Mesothelial cell of epicardium (in vitro differentiated cells): ENCODE measurements at places on chromosomes 6 and 20.

DNA sequence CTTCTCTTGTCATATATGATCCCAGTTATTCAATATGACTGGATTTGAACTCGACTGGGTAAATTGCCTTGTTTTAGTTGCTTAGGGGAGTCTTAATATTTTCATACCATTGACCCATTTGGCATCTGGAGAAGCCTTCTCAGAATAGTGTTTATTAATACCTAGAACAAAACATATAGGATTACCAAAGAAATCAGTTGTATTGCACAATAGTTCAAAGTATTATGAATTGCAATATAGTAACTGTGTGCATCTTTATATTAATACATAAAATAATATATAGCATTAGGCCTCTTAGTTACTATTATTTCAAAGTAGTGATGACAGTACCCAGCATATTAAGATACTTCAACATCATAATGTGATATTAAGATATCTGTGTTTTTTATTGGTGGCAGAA lies 177.8 kb downstream of the PLCB4 start:
- DNase-seq, result no peak

GRCh38 chr20:48995589-48995988 lies 50.5 kb upstream of the CSE1L start:
- DNase-seq, result no peak

DNA sequence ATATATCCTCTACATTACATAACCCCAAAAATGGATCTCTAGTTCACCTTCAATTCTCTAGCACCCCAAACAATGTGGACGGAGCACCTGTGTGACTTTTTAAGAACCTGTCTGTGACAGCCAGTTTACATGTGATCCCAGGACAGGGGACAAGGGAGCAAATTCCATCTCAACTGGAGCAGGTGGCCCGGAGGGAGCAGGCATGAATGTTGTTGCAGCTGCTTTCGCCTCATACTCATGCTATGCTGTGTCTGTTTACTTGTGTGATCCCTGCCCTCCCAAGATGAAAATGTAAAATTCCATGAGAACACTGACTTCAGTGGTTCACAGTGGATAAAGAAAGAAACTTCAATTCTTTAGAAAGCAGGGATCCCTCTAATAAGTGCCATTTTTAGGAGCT lies 600.3 kb downstream of the CDH26 start:
- no peak for DNase-seq

DNA sequence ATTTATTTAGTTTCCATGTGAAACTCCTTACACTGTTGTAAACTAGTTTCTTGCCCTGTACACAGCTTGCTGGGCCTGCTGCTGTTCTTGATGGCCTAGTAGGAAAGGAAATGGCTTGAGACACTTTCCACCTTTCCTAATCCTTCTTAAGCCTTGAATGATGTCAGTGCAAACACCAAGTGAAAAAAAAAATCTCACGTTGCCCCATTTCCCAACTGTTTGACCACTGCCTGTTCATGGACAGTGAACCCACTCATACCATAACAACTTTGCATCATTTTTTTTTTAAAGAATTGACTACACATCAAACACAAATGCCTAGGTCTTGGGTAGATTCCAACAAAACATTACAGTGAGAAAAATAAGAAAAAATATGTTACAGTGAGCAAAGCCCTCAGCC lies 653.6 kb upstream of the FLRT3 start:
- no peak for DNase-seq

DNA sequence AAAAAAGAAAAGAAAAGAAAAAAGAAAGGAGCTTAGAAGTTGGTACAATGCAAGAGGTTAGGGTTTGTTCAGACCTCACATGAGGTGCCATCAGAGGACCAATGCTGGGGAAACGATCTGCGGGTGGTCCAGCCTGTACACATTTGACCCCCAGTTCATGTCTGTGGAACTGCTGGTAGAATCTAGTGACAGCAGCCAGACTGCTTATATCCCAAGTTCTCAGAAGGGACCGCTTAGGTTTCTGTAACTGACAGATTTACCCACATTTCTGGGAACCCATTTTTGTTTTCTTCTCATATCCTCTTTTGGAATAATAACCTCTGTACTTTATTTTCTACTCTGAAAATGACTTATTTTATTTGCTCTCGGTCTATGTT lies 4.7 kb downstream of the PPP1R18 start:
- DNase-seq, result no peak

GRCh38 chr6:25132934-25133333 lies 146.2 kb upstream of the CARMIL1 start:
- DNase-seq, result no peak

- DNase-seq, result no peak
Observed at GRCh38 chr20:25340380-25340779, 50.3 kb downstream of the ABHD12 start.

DNA sequence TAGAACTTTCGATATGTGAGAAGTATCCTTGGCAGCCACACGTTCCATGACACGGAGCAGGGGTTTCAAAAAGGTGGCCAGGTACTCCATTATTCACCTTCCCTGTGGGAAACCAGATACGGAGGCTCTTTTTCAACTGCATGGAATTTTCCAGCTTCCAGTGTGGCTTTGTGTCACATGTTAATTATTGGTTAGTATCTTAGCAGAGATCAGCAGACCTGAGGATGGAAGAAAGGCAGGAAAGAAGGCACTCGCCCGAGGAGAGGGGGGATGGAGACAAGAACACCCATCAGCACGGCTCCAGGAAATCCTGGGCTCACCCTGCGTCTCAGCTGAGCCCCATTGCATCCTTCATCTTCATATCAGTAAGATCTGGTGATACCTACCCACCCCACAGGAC lies 115.5 kb downstream of the PXDC1 start:
- no peak for DNase-seq

GRCh38 chr20:12824328-12825225 lies 184.2 kb upstream of the SPTLC3 start:
- no peak for DNase-seq

DNA sequence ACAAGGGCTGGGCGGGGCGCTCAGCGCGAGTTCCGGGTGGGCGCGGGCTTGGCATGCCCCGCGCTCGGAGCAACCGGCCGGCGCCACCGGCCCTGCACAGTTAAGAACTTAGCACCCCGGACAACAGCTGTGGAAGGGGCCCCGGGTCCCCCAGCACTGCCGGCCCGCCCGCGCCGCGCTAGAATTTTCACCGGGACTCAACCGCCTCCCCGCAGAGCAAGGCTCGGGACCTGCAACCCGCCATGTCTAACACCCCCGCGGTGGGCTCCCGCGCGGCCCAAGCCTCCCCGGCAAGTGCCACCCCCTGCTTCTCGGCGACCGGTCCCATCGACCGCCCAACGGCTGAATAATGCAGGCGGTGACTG lies 5.2 kb upstream of the PSMG4 start:
- DNase-seq, result no peak

DNA sequence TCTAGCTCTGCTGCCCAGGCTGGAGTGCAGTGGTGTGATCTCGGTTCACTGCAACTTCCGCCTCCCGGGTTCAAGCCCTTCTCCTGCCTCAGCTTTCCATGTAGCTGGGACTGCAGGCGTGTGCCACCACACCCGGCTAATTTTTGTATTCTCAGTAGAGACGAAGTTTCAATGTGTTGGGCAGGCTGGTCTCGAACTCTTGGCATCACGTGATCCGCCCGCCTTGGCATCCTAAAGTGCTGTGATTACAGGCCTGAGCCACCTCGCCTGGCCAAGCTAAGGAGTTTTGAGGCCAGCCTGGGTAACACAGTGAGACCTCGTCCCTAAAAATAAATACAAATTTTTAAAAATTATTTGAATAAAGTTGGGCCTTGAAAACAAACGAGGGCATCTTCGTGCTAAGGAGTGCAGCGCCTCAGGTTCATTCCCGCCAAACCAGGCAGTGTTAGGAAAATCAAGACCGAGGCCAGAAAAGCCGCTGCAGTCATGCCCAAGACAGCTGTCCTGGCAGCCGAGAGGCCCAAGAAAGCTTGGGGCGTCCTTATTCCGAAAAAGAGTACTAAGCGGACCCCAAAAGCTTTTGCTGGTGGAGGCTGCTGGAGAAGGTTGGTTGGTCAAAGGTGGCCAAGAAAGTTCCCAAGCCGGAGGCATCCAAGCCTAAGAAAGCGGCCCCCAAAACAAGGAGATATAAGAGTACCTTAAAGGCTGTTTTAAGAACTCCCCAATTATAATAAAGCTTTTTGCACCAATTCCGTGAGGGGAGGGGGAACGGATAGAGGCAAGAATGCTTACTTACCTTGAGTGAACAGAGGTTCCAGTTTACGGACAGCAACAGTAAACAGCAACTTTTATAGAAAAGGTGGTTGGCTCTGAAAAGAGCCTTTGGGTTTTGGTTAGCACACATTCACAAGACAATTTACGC lies 109.0 kb downstream of the HFE start:
- no peak for DNase-seq

DNA sequence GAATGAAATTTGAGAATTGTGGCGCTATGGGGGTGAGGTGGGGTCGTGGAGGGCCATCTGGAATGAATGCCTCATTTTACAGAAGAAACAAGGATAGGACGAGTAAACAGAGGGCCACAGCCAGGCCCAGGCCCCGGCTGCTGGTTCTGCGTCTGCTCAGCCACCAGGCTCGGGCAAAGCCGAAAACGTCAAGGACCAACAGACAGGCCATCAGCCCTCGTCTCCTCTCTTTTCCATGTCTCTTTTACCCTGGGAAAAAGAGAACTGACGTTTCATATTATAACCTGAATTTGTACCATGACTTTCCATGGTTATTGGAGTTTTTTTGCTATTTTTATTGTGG lies 212.4 kb upstream of the ARID1B start:
- no peak for DNase-seq

DNA sequence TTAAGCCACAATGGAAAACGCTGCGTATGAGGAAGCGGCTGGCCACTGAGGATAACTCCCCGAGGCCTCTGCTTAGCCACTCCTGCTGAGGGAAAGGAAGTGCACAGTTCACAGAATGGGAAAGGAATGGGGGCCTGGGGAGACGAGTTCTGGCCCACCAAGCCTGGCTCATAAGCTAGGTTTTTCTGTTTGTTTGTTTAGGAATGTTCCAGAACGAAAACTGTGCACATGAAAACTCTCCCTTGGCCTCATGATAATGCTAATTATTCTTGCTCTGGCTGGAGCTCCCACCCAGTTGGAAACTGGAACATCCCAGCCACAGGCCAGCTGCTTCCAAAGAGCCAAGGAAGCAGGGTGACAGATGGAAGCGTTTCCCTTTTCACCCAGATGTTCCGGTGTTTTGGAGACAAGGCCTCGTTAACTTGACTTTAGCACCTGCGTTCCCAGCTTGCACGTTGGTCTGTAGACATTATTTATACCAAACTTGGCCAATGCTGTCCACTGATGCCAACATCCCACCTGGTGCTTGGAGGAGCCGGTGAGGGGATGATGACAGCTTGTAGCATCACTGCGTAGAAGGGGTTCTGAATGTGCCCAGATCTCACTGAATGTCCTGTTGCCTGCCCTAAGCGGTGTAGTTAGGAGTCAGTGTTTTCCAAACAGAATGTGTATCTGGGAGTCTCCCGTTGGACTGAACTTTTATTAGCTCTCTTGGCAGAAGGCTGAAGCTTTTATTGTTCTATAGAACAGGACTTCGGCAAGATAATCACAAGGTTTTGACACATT lies 34.5 kb downstream of the APCDD1L start:
- no peak for DNase-seq

GRCh38 chr6:40146902-40147301 lies 212.6 kb upstream of the MOCS1 start:
- DNase-seq, result no peak

GRCh38 chr6:53268858-53269608 lies 79.7 kb downstream of the ELOVL5 start:
- DNase-seq, result no peak

GRCh38 chr20:25081065-25081729 lies 744 bp downstream of the VSX1 start:
- no peak for DNase-seq

DNA sequence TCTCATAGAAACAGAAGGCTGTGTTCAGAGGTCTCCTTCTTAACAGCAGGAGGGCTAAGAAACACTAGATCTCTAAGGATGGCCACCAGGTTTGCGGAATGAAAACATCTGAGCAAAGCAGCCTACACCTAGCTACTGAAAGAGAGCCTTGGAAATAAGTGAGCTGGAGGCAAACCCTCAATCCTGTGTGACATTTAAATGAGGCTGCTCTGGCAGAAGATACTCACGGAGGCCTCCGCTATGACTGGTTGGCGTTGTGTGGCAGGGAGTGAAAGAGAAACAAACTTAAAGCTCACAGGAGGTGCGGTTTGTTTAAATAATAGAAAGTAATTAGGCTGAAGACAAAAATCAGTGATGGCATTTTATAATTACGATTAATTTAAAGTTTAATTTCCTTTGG lies 162.0 kb upstream of the RNF217 start:
- DNase-seq, result no peak

- no peak for DNase-seq
Observed at GRCh38 chr20:23290761-23291574, 59.6 kb upstream of the NXT1 start.
